ENCODE measurements at places on chromosomes 12 and 14.

GRCh38 chr12:127565241-127565640 is 701.7 kb upstream of the TMEM132C start:
- no peak for DNase-seq

GRCh38 chr12:110766311-110767154 is 23.8 kb upstream of the PPP1CC start:
- DNase-seq = no peak

DNA sequence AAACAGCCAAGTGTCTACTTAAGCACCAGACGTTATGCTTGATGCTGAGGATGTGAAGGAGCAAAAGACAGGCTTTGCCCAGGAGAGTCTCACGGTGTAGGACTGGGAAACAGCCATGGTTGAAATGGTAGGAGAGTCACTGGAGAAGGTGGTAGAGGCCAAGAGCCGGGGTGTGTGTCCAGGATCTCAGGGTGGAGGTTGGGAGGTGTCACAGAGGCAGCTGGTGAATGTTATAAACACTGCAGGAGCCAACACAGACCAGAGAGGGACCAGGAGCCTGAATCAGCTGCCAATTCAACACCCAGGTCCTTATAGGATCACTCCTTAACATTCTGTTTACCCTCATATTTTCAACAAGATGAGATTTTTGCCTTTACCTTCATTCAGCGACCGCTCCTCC is 7.5 kb downstream of the NID2 start:
- DNase-seq = no peak

DNA sequence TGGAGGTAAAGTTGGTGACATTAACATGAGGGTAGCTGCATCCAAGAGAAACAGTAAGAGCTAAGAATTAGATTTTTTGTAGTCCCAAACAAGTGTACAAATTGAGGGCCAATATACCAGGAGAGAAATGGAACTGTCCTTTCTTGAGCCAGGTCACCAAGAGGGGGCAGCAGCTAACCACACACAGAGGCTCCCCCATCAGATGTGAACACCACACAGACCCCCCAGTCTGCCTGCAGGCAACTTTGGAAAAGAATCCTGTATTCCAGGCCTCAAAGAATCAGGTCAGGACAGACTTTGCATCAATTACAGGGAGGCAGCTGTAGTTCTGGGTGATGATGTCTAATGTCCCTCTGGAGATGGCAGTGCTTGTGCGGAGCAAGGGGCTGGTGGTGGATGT is 77.9 kb downstream of the SPTB start:
- no peak for DNase-seq

- no peak for DNase-seq
Measured at GRCh38 chr14:85190251-85190650, 339.7 kb upstream of the FLRT2 start.

DNA sequence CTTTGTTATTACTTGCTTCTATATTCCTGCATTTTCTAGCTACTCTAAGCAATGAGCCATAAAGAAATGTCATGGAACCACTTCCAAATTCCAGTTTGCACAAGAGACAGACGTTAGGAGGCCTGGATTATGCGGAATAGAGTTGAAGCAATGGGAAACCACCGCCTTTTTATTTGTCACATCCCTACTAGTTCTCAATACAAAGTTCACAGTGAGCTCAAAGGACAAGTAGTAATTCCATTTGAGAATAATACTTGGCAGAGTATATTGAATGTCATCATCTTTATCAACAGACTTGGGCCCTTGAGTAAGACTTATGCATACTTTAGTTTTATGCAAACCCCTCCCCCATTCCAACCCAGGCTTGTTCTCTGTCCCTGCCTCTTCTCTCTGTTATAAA is 3.7 kb upstream of the SLC15A5 start:
- no peak for DNase-seq

GRCh38 chr12:103020839-103021238 is 63.4 kb downstream of the ASCL1 start:
- no peak for DNase-seq

- no peak for DNase-seq
Measured at GRCh38 chr14:32205984-32206383, 2.9 kb upstream of the RNU6-8 start.

GRCh38 chr12:131166717-131167116 is 213.0 kb downstream of the ADGRD1 start:
- no peak for DNase-seq

- DNase-seq = no peak
Measured at GRCh38 chr12:46364777-46365580, 7.6 kb downstream of the SLC38A2 start.

DNA sequence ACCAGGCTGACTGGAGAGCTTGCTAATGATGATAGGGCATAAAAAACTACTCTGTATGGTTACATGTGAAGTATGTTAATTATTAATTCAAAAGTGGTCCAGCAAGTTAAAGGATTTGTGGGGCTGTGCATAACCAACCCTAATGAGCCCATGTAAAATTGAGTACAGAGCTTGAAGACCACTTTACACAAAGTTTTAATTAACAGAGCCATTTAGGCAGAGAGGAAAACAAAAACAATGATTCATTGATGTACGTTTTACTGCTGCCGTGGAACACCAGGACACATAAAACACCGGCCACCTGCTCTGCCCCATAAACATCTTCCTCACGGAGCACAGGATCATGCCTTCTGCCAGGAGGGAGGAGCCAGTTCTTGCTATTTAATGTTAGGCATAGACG is 83.5 kb downstream of the RIMBP2 start:
- DNase-seq = no peak

- no peak for DNase-seq
Measured at GRCh38 chr12:51926064-51926632, 18.8 kb downstream of the ACVRL1 start.

- no peak for DNase-seq
Measured at GRCh38 chr14:102086709-102086971, 204 bp downstream of the HSP90AA1 start.

- peak; percentile 45 for DNase-seq
Measured at GRCh38 chr12:124391340-124392261, 96.7 kb downstream of the RFLNA start.

DNA sequence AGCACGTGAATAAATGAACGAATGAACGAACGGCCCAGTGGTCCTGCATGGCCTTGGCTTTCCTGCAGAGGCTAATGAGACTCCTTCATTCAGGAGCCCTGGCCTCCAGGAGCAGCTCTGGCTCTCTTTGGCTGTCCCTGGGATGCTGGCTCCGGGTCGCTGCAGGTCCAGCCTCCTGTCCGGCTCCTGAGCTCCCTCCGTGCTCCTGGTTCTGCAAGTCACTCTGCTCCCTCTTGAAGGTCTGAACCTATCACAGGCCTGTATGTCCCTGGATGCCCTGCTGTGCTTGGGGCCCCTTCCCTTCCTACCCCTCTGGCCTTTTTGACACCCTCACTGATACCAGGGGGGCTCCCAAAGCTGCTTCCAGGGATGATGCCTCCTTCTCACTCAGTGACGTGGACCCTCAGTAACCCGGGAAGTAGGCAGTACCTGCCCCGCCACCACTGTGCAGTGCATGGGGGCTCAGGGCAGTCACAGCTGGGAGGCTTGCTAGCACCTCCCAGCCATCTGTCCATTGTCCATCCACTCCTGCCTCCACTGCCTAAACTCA is 133.7 kb upstream of the C14orf180 start:
- DNase-seq = no peak

- no peak for DNase-seq
Measured at GRCh38 chr12:111351026-111351425, 17.9 kb downstream of the PHETA1 start.

- DNase-seq = no peak
Measured at GRCh38 chr12:53279283-53279869, 11.3 kb downstream of the ESPL1 start.

GRCh38 chr14:61527325-61528100 is 167.8 kb upstream of the HIF1A start:
- DNase-seq = no peak

DNA sequence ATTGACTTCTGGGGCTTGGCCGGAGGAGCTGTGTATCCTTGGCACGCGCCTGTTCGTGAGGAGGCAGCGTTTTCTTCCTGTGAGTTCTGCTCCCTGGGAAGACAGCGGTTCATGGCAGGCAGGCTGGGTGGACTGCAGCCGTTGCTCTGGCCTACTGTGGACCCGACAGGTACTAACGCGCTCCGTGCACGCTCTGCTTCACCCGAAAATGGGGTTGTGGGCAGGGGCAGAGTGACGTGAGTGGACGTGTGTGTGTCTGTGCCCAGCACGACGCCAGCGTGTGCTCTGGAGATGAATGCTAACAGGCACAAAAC is 179.1 kb downstream of the KIF26A start:
- DNase-seq = no peak

DNA sequence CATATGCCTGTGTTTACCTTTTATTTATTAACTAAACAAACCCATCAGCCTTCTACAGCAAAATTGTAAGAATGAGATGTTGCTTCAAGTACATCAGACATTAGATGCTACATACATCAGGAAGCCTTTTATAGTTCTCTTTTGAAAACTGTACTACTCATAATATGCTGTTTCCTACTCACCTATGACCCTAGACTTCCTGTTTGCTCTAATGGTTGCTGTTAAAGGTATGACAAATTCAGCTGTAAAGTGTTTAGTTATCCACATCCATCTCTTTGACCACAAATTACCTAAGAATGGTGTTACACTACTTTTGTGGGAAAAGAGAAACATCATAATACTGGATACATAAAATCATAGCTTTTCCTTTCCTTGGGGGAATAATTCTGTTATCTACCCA is 220.0 kb downstream of the RAD51B start:
- no peak for DNase-seq

GRCh38 chr12:10553148-10553547 is 47.5 kb downstream of the EIF2S3B start:
- DNase-seq = no peak

DNA sequence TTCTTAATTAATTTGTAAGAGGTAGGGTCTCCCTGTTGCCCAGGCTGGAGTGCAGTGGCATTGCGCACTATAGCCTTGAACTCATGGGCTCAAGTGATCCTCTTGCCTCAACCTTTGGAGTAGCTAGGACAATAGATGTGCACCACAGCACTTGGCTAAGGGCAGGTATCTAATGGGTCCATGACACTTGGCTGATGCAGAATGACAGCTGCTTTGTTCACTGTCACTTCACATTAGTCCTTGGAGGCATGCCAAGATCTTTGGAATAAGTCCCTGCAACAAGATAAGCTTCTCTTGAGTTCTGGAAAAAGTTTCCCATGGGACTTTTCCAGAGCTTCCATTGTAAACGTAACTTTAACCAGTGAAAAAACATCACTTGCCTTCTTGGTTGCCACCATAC is 23.4 kb downstream of the COQ6 start:
- DNase-seq = no peak

- DNase-seq = no peak
Measured at GRCh38 chr14:35534208-35534872, 376 bp downstream of the INSM2 start.

DNA sequence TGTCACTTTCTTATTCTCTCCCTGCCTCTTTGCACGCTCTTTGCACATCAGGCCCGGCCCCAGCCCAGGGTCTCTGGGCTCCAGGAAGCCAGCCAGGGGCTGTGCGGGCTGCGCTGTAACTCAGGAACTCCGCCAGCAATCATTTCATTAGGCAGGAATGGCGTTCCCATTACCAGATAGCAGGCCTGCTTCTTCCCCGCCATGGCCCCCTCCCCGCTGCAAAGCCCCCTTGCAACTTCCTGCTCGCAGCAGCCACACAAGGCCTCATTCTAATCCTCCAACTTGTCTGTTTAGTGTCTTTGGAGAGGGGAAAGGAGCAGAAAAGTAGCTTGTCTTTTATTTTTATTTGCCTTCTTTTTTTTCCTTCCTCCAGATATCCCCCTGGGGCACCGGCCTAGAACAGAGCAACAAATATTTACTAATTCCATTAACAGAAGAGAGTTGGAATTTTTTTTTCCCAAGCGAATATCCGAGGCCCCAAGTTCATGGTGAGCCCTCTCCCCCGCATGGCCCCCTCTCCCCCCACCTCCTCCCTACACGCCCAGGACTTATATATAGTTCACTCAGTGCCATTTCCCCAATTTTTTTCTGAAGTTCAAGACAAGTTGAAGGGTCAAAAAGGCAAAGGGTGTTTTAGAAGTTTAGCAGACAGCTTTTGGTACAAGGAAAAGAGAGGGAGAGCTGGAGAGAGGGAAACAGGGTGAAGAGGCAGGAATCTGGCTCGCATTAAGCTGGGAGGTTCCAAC is 329.4 kb upstream of the TBX3 start:
- DNase-seq = no peak

DNA sequence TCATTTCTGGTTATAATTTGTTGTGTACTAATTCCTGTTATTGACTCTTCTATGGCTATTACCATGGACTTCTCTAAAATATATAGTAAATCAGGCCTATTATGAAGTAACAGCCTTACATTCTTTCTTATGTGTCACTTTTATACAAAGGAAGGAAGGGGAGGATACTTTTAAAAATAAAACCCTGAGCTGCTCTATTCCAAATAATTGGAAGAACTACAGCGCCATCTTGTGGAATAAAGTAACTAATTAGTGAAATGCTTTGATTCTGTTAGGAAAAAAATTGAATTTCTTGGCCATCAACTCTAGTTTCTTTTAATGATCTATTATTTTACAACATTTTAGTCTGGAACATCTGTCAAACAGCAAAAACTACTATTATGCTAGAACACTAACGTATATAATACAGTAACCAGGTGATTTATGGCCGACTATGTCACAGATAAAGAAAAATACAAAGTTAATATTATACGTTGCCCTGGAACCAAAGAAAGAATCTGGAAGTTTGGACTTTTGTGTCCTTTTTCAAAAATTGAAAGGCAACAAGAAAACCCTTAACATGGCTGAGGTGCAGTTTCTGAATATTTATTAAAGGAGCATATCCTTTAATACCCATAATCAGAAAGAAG is 55.0 kb upstream of the NELL2 start:
- no peak for DNase-seq

GRCh38 chr12:29131539-29131938 is 17.5 kb upstream of the FAR2 start:
- no peak for DNase-seq

- no peak for DNase-seq
Measured at GRCh38 chr14:68780358-68781160, 12.3 kb downstream of the ZFP36L1 start.

- DNase-seq = no peak
Measured at GRCh38 chr12:28570811-28571210, 380.6 kb downstream of the CCDC91 start.

DNA sequence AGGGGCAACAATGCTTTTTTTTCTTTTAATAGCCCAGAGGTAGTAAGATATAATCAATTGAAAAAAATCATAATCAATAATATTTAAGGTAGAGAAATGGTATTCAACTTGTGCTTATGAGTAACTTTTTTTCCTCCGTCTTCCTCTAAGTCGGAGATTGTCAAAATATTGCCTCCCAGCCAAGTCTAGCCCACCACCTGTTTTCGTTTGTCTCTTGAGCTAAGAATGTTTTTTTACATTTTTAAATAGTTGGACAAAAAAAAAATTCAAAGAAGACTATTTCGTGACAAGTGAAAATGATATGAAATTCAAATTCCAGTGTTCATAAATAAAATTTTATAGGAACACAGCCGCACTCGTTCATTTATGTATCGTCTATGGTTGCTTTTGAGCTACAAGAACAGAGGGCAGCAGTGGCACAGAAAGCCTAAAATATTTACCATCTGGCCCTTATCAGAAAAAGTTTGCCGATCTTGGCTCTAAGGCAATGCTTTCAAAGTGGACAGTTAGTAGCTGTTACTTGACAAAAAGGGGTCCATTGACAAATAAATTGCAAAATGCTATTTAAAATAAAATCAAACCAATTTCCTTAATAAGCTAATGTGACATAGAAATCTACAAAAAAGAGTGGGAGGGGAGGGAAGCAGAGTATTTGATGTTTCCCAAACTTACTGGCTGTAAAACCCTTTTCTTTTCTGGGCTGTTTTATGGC is 40.8 kb upstream of the MAX start:
- no peak for DNase-seq
